ENCODE measurements at places on chromosomes 5 and 9.
A peak's percentile ranks its signal among the peaks of the same experiment; 100 is the strongest.

DNA sequence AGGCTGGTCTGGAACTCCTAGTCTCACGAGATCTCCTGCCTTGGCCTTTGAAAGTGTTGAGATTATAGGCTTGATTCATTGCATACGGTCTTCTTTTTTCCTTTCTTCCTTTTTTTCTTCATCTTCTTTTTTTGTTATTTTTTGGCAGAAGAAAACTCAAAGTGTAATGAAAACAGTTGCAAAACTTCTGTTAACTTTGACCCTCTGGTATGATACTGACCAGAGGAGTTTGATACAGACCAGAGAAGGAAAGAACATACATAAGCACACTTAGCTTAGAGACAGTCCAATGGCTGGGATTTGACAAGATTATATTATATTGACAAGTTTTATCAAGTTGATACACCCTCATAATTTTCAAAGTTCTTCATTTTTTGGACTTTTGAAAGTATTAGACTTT is 181.2 kb downstream of the NFIB start:
- no peak for DNase-seq

DNA sequence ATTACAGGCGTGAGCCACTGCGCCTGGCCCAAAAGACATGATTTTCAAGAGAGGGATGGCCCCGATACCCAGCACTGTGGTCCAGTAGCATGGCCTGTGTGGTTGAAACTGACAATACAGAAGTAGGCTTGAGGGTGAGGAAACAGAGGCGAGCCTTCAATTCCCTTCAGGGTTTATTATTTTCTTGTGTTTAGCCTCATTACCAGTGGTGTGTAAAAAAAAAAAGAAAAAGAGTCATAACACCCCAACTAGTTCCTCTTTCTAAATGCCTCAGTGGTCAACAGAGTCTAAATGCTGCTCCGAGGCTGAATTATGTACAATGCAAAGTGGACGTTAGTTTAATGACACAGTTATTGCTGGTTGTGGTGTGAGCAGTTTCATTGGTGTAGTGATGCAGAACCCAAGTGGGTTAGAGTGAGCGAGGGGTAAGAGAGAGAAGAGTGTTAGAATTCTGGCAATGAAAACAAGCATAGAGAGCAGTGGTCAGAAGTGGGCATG is 58.8 kb downstream of the SNX30 start:
- DNase-seq = no peak

DNA sequence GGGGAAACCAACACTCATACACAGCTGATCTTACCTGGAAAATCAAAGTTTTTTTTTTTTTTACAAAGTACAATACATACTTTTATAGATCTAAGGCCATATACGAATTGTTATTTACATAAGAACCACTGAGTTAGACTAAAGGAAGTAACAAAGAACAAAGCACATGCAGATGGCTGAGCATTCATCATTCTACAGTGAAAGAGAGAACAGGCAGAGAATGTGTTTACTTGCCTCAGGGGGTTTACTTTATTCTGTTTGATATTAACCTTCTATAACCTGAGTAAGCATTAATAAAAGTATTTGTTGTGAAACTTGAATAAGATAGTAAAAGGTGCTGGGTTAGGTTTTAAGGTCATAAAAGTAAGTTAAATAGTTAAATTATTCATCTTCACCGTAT is 54.7 kb downstream of the SLC38A9 start:
- no peak for DNase-seq

- no peak for DNase-seq
These were observed 8.5 kb downstream of the CDC42SE2 start for GRCh38 chr5:131272307-131272706.

- DNase-seq = peak; percentile 91
These were observed 11.1 kb upstream of the S100Z start for GRCh38 chr5:76838481-76839261.

DNA sequence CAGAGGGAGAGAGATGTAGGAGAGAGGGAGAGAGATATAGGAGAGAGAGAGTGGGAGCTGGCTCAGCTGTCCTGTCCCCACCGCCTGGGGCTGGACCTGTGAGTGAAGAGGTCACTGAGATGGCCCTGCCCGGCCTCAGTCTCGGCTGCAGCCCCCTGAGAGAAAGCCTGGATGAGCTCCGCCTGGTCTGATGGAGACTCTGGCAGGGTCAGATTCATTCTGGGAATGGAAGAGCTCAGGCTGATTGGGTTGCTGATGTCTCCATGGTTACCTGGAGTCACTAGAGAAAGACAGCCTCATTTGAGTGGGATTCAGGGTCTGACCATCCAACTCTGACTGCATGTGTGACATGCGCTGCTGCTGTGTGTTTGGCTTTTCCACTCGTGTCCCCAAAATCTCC is 27.1 kb upstream of the SEMA4D start:
- no peak for DNase-seq

- no peak for DNase-seq
These were observed 102.9 kb downstream of the LIFR start for GRCh38 chr5:38453506-38453905.

GRCh38 chr9:38288502-38288901 is 104.0 kb upstream of the ALDH1B1 start:
- DNase-seq = no peak

DNA sequence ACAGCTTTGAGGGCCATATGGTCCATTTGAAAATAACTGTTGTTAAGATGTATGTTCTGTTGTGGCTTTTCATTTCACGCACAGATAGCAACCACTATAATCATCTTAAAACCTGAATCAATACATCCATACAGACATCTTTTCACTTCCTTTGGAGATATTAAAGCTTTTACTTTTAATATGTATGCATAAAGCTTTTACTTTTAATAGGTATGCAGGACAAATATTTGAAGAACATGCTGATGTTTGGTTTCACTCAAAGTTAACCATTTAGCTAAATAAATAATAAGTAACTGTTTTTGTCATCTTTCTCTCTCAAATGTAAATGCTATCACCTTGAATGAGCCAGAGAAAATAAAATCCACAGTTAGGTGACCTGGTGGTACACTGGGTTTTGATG is 108.6 kb downstream of the OXCT1 start:
- DNase-seq = no peak

DNA sequence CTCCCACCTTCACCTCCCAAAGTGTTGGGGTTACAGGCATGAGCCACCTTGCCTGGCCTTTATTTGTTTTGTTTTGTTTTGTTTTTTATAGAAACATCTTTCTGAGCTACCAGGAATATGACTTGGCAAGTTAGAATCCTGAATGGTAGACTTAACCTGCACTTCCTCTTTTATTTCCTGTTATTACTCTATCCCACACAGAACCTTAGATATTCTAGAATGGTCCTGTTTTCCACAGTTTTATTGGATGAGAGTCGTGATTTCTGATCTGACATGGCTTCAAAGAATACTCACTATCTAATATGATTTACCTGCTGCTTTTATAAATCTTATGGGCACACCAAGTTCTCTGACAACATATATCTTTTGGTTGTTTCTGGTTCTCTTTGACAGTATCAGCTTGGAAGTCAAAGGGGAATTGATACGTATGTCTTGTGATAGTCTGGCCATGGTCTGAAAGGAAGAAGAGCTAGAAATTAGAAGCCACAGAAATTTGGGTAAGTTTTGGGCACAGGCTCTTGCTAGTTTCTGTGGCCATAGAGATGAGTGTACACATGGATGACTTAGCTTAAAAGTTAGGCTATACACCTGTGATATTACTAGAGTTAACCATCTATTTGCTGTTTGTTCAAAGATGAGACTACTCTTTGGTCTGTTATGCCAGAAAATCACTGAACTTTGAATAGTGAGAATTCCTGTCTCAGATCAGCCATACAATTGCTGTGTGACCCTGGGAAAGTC is 4.7 kb upstream of the PANK3 start:
- DNase-seq = no peak

DNA sequence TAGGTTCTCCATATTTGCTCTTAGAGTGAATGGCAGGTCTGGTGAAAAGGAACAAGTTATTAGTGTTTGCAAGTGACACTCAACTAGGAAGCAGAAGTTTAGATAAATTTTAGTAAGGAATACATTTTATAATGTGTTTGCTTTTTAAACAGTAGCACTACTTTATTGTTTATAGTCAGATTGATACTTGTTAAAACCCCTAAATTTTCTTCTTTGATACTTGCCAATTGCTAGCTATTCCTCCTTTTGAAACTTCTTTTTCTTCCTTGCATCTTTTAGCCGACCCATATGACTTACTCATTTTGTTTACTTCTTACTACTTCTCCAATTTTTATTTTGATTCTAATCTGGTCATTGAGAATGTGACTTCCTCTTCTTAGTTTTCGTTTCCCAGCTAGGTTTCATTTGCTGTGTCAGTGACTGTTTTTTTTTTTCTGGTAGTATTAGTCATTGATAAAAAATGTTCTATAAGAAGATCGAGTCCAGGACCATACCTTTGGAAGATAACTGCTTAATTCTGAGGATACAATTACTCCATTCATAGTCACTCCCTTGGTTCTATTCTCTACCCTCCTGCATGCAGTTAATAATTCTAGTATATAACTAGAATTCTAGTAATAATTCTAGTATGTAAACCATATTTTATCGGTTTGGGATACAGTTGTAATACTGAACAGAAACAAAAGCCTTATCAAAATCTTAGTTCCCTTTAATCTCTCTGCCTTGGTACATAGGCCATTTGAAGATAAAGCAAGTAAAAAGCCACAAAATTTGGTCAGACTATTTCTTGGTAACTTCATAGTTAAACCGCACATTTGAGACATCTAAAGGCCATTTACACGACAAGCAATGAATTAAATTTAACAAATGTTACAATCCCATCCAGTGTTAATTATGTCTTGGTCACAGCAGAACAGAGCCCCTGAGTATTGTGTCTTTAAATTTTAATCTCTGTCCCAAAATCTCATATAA is 2.8 kb upstream of the RICTOR start:
- DNase-seq = peak; percentile 15

DNA sequence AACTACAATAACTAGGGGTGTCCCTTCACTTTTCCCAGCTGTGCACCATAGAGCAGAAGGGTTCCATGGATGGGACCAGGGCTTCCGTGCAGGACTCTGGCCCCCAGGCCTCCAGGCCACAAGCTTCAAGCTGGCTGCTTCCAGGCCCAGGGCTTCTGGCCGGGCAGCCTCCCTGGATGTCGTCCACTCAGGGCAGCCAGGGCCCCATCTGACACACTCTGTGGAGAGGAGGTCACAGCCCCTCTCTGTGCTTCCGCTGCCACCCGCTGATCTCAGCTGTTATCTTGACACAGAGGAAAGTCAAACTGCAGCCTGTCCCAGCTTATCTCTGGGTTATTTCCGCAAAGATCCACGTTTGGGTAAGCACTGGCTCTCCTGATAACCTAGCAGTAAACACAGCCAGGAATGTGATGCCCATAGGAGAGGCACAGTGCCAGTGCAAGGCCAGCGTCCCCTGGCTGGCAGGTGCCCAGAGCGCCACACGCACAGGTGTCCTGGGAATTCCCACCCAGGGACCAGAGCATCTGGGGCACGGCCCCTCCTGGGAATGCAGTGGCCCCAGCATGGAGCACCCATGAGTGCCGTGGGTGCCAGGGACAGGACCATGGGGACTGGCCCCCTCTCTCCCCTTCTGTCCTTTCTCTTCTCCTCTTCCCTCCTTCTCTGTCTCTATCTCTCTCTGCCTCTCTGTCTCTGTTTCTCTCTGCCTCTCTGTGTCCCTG is 15.6 kb upstream of the SLC6A19 start:
- DNase-seq = no peak

- peak; percentile 22 for DNase-seq
These were observed 50.0 kb downstream of the PTPRD start for GRCh38 chr9:10562581-10563343.

- DNase-seq = no peak
These were observed 36.4 kb upstream of the CPEB4 start for GRCh38 chr5:173851595-173852243.

GRCh38 chr5:23648656-23649055 is 141.2 kb downstream of the PRDM9 start:
- DNase-seq = no peak

- DNase-seq = no peak
These were observed 2.7 kb downstream of the NRG2 start for GRCh38 chr5:140040358-140040757.

- peak; percentile 98 for DNase-seq
These were observed at the start of gene CYSTM1 for GRCh38 chr5:140174465-140175366. CYSTM1 (plus strand) TSS chr5:140175188; CDS start chr5:140194466, 19,278 bp downstream.

- DNase-seq = peak; percentile 3
These were observed 568.0 kb downstream of the MTRR start for GRCh38 chr5:8436924-8437323.

- DNase-seq = peak; percentile 42
These were observed 140.0 kb downstream of the EPB41L4A start for GRCh38 chr5:112279082-112279481.

GRCh38 chr5:71874521-71874920 is 155.4 kb downstream of the CARTPT start:
- DNase-seq = no peak

GRCh38 chr9:95852059-95853032 is 23.1 kb upstream of the ERCC6L2 start:
- DNase-seq = peak; percentile 29

DNA sequence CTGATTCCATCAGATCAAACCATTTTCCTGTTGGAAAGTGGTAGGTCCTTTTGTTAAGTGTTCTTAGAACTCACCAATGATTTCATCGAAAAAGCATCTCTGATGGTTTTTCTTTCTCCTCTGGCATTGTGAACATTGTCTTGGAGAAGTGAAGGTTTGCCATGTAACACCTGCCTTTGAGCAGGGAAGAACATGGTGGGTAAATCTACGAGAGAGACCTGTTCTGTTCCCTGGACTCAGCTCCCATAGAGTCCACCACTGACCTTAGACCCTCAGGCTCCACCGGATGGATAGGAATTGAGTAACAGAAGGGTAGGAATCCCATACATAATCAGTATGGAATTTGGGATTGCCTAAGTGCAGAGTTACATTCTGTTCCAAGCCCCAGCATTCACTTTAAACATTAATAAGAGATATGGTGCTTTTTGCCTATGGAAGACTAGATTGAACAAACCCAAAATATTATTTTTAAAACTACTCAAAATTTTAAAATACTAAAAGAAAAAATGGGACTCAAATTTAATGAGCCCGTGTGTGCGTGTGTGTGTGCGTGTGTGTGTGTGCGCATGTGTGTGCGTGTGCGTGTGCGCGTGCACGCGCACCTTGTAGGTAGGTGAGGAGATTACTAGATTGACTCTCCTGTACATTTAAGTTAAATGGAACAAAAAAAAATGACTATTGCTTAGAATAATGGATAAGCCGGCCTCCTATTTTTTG is 92.0 kb downstream of the C9orf152 start:
- DNase-seq = no peak

GRCh38 chr5:147081311-147081764 is 153.5 kb upstream of the STK32A start:
- peak; percentile 66 for DNase-seq

DNA sequence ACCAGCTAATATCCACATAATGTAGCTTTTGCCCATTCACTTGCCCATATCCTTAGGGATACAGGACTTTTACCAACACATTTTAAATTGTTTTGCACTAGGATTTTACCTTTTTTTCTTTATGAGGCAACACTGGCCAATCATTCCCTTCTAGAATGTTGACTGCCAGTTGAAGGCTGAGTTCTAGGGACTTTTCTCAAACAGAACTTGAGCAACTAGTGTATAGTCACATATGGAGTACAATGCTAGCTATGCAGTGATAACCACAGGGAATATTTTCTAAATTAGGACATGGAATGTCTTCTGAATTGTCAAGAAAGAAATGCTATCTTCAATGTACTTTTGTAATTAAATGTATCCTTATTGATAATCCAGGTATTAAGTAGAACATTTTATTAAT is 133.6 kb downstream of the OXCT1 start:
- peak; percentile 11 for DNase-seq
